ENCODE measurements at places on chromosomes 5 and 9.

DNA sequence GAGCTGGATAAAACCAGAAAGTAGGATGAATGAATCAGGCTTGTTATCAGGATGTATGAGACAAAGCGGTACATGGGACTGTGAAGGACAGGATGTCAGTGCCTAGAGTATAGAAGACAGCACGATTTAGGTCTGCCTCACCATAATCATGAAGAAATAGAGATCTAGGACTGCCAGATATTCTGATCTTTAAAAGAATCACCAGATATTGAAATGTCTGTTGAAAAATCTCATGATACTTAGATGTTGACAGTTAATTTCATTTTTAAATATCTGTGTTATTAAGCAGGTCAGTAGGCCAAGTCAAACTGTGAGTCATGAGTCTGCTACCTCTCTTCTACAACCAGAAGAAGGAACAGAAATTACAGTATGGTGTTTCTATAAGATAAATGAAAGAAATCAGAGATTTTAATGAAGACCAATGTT, 65.0 kb downstream of the ST8SIA4 start:
- DNase-seq, result peak; percentile 23

DNA sequence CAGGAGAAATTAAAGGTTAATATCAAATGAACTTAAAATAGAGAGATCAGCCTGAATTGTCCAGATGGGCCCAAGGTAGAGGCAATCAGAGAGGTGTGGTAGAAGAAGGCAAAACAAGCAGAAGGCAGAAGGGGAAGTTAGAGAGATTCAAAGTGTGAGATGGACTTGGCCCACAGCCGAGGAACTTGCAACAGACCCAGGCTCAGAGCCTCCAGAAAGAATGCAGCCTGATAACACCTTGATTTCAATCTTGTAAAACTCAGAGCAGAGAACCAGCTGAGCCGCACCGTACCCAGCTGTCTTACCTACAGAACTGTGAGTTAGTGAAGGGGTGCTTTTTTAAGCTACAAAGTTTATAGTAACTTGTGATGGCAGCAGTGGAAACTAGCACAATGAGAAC, 190.9 kb downstream of the RFK start:
- no peak for DNase-seq

- DNase-seq, result no peak
Observed at GRCh38 chr9:24451346-24451745, 94.4 kb downstream of the IZUMO3 start.

- DNase-seq, result peak; percentile 30
Observed at GRCh38 chr5:116242343-116242742, 157.5 kb downstream of the COMMD10 start.

GRCh38 chr9:32161720-32162119, 222.7 kb upstream of the ACO1 start:
- DNase-seq, result no peak

- DNase-seq, result peak; percentile 46
Observed at GRCh38 chr9:125119643-125120286, 23.6 kb downstream of the SCAI start.

GRCh38 chr9:18441261-18441660, 32.7 kb upstream of the ADAMTSL1 start:
- peak; percentile 45 for DNase-seq

DNA sequence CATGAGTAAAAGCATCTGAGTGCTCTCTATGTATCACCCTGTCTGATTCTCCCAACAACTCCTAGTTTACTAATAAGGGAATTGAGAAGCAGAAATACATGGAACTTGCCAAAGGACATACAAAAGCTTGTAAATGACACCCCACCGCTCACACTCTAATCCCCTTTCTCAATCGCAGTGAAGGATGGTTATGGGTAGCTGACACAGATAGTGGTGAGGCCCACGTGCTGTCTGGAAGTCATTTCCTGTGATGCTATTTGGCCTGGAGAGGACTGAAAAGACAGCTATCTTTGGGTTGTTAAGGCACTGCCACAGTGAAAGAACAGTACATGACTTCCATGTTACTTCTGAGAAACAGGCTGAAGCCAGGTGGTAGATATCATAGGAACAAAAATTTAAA, 117.0 kb downstream of the GLIS3 start:
- no peak for DNase-seq

GRCh38 chr9:34169125-34169524, 9.7 kb upstream of the UBAP1 start:
- DNase-seq, result no peak

GRCh38 chr5:55454282-55454681, 80.5 kb downstream of the PLPP1 start:
- no peak for DNase-seq

DNA sequence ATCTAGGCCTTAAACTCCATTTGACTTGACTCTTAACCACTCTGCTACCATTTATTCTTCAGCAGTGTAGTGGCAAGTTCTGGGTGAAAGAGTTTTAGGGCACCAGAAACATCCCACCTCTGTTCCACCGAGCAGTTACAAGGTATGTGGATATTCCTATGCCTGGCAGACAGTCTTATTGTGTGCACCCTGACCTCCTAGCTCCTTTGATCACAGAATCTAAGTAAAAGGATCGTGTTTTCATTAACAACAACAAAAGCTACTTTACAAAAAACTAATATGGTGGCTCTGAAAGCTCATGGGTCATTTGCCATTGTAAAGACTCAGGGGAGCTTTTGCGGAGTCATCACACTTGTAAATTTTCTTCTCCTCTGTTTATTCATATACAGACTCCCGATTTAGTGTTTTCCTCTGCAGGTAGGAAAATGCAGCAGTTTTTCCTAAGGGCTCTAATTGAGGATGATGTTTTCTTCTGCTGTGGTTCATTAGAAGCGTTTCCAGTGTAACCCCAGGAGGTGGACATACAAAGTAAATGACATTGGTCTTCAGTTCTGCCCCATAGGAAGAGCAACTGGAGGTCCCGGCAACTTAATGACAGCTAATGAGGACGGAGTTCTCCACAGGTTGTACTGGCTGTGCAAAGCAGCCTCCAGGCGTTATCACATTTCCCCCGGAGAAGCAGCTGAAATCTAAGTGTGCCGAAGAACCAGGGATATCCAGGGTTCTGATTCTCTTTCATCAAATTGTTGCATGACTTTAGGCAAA, 78.2 kb downstream of the ATP10B start:
- DNase-seq, result no peak

DNA sequence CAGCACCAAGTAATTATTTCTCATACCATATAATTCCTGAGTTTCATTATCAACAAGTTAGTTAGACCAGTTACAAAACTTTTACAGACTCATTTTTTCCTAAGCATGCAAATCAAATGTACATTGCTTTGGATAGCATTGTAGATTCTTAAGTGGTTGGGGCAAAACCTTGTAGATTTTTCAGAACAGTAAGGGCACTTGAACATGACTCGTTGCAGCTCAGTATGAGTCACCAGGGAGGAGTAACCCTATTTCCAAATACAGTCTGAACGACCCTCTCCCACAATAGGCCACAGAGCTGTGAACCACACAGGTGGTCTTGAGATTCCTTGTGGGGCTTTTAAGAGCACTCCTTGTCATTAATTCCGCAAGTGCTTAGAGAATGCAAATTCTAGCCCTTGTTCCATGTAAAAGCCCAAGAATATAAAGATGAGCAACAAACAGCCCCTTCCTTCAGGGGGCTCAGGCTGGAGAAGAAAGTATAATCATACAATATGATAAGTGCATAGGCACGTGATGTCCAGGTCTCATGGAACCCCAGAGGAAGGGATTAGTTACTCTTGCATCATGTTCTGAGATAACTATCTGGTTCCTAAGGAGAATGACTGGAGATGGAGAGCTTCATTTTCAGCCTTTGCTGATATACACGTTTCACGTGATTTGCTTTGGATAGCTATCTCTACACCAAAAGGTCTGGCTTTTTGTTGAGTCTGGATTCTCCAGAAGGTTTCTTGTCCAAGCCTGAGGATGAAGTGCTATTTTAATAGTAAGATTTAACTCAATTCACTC, 295.7 kb downstream of the KCNN2 start:
- no peak for DNase-seq

GRCh38 chr9:99090336-99091130, 14.4 kb upstream of the TGFBR1 start:
- DNase-seq, result peak; percentile 81

DNA sequence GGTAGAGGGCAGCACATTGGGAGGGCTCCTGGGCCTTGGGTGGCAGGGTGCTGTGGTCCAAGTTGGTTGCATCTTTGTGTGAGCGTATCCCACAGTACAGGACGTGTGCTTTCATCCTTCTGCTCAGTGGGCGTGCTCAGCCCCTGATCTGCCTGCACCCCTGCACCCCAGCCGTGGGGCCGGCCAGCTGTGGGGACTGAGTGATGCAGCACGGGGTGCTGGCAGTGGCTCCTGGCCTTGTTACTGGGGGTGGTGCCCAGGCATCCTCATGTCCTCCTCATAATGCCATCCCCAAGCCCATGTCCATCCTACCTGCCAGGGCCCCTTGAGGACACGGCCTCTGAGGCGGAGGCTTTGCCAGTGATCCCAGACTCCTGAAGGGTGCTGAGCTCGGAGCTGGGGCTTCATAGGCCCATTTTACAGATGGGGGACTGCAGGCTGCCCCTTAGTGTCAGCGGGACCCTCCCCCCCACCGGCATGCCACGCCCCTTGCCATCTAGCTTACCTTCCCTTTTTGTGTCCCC, 100.7 kb downstream of the PHF2 start:
- no peak for DNase-seq

- no peak for DNase-seq
Observed at GRCh38 chr9:112384690-112385089, 4.8 kb downstream of the HSDL2 start.

GRCh38 chr5:166338801-166339200, 1952.6 kb upstream of the WWC1 start:
- DNase-seq, result peak; percentile 11

DNA sequence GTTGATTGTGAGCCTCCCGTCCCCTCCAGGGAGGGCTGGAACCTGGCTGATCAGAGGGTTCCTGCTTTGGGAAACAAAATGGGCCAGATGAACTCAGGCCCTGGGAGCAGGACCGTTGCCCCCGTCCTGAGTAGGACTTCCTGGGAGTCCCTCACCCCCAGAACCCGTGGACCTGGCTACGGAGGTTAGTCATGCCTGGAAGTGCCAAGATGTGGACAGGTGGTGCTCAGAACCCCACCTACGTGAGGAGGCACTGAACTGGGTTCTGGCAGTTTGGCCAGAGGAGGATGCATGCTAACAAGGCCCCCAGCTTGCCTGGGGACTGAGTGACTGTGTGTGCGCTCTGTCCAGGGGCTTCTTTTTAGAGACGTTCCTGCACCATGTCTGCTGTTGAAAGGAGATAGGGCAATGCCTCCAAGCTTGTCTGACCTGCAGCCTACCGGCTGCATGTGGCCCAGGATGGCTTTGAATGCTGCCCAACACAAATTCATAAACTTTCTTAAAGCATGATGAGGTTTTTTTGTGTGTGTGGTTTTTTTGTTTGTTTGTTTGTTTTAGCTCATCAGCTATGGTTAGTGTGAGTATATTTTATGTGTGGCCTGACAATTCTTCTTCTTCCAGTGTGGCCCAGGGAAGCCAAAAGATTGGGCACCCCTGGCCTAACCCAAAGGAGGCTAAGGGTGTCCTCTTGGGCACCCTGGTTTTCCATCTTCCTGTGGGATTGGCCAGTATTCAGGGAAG, 1.8 kb upstream of the DAB2IP start:
- DNase-seq, result no peak

DNA sequence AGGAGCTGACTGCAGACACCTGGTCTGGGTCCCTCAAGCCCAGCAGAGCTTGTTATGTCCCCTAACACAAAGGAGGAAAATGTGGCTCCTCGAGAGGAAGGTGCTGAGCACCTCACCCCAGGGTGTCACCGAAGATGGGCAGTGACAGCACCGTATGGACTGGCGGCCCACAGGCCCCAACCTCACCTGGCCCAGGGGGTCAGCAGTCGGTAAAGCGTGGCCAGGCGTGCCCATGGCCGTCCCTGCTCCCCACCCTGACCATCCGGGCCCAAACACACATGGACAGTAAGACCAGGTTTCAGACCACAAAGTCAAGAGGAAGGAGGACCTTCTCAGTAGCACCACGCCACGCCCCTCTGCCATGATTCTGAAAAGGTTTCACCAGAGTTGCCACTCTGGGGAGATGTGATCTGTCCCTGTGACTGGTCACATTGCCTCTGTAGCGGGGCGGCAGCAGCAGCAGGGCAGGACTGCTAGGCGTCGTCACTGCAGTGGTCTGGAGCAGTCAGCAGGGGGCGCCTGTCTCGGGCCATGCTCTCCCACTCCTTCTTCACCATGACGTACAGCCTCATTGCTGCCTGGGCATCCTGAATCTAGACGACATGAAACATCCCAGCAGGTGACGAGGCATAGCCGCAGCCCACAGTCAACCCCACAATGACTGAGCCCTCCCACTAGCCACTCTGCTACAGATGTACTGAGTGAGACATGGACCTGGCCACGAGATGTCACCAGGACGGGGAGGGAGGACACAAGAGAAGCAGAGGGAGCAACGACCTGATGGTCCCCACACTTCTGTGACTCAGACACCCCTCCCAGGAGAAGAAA, 11.1 kb downstream of the REXO4 start:
- peak; percentile 64 for DNase-seq

- no peak for DNase-seq
Observed at GRCh38 chr5:93355691-93356090, 225.3 kb downstream of the NR2F1-AS1 start.

DNA sequence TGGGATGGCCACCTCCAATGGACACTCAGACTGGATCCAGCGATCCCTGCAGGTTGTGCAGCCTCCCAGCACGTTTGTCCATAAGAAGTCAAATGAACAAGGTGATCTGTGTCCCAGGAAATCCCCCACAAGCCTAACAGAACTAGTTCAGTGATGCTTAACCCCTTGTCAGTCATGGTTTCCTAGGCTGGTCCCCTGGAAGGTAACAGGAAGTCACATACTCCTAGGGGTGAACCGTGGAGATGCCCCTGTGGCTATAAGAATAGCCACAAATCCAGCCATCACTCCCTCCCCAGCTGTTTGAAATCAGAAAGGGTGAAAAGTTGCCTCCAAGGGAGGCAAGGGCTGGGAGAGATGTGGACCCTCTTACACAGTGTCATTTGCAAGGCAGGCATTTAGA, 22.5 kb downstream of the PAX5 start:
- no peak for DNase-seq
